SJSA1 (cell line): ENCODE measurements at places on chromosomes 3 and 15.

DNA sequence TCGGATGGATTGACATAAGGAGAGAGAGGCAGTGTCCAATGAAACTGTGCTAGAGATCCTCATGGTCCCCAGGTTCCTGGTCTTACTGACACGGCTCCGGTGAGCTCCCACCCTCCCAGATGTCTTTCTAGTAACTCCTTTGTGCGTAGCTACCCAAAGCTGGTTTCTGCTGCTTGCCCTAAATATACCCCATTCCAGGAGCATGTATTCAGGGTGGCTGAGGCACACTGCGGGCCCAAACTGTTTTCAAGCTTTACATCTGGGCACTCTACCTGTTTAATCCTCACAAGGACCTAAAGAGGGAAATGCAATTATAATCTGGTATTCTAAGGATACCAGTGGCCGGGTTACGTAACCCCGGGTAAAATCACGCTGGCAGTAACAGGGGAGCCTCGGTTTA lies 161.2 kb upstream of the NSMCE3 start:
- DNase-seq = no peak

DNA sequence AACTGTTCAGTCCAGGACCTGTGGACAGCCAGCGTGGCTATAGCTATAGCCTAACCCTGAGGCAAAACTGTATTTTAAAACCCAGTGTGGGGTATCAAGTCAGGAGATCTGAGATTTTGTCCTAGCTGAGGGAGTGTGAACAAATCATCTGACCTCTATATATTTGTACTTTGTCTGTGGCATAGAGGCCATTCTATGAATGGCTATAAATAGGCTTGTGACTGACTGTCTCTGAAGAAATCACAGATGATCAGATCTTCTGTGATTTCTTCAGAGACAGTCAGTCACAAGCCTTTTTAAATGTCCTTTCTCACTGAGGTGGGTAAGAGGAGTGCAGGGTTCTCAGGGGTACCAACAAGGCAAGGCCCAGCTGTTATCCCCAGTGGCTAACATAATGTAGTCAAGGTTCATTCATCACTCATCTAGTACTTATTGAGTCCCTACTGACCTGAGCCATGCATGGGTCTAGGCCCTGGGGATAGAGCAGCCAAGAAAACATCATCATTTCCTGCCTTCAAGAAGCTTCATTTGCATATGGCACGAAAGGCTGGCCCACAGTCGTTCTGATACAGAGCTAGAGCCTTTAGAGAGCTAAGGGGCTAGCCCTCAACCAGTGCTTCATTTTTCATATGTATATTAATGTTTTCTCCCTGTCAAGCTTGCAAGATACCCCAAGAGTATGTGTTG lies 53.3 kb downstream of the TIPARP start:
- no peak for DNase-seq

DNA sequence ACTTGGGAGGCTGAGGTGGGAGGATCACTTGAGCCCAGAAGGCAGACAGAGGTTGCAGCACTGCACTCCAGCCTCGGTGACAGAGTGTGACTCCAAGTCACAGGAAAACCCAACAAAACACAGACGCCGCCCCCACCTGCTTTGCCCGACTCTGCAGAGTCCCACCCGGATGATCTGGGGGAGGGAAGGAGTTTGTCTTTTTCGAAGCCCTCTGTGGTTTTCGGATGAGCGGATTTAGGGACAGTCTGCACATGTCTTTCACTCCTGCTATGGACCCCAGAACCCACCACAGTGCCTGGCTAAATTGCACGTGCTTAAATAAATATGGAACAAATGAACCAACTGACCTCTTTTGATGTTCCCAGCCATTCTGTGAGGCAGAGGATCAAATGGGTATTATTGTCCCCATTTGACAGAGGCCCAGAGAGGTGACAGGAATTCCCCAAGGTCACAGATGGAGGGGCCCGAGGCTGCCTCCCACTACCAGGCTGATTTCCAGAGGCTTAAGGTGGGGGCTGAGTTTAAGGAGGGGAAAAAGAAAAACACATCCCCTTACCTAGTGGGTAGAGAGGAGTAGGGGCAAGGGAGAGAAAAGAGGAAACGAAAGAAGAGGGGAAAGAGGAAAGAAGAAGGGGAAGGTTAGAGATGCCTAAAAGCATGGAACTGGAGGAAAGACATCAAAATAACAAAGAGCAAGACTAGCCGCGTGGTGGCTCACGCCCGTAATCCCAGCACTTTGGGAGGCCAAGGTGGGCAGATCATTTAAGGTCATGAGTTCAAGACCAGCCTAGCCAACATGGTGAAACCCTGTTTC lies 59.4 kb upstream of the TFRC start:
- DNase-seq = no peak

DNA sequence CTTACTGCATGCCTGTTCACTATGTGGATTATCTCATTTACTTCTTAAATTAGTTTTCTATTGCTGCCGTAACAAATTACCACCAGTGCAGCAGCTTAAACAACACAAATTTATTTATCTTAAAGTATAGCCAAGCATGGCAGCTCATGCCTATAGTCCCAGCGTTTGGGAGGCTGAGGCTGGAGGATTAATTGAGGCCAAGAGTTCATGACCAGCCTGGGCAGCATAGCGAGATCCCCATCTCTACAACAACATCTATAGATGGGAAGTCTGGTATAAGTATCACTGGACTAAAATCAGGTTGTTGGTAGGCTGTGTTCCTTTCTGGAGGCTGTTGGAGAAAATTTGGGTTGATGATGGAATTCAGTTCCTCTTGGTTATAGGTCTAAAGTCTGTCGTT lies 5.1 kb downstream of the SLC2A2 start:
- DNase-seq = no peak

GRCh38 chr15:93523481-93523880 lies 434.5 kb upstream of the RGMA start:
- DNase-seq = no peak

DNA sequence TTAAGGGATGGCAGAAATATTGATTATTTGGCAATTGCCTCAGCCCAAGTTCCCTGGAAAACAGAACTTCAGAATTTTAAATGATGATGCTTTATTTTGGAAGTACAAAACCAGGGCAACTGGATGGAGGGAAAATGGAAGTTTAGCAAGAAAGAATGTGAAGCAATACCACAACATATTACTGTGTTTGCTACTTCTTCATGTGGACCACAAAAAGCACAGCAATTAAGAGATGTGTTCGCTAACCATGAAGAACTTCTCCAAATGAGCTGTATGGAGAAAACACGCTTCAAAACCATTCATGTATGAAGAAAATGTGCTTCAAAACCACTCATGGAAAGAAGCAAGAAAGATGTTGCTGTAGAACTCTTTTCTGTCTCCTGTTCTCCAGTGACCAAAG lies 64.7 kb upstream of the ARL6 start:
- DNase-seq = no peak

GRCh38 chr15:98904544-98904943 lies 103.0 kb downstream of the PGPEP1L start:
- DNase-seq = peak; percentile 76

- DNase-seq = no peak
Measured at GRCh38 chr15:29636140-29636539, 186.1 kb downstream of the TJP1 start.

GRCh38 chr3:168124291-168124690 lies 28.6 kb upstream of the GOLIM4 start:
- DNase-seq = no peak

DNA sequence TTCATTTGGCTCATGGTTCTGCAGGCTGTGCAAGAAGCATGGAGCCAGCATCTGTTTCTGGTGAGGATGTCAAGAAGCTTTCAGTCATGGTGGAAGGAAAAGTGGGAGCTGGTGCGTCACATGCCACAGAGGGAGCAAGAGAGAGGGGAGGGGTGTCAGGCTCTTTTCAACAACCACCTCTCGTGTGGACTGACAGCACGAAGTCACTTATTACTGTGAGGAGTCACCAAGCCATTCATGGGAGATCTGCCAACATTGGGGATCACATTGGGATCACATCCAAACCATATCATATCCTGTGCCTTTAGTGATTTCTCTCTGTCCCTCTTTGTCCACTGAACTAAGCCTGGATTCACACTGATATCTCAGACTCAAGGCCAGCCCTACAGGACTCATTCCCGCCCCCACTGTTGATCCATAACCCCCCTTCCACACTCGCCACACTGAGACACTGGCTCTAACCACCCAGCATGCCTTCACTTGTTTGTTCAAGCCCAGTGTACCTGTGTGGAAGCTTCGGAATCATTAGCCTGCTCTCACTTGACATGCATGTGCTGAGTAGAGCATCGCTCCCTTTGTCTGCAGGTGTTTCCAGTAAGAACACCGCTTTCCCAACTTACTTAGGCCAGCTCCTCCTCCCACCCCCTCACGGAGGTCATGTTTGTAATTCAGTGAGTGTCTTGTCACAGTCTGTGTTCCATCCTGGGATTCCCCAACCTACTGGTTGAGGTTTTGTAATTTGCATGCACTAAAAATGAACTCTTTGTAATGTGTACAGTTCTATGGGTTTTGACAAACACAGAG lies 132.2 kb downstream of the KLF13 start:
- no peak for DNase-seq

GRCh38 chr15:98150084-98150483 lies 189.6 kb downstream of the ARRDC4 start:
- DNase-seq = no peak

DNA sequence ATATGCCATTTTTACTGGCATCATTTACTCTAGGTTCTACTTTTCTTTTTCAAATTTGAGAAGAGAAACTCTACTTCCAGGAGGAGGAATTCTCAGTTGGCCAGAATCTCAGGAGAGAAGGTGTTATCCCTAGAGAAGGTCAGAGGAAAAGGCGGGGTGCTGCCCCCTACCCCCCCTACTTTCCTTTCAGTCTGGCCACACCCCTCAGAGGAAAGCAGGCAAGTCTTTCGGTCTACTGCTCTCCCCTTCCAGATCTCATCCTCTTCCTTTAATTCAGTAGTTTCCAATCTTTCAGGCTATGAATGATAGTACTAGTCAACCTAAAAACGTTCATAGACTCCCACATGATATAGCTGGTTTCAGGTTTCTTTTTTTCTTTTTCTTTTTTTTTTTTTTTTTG lies 366.5 kb upstream of the TBL1XR1 start:
- DNase-seq = no peak

- DNase-seq = no peak
Measured at GRCh38 chr3:13619661-13620230, 70.8 kb downstream of the FBLN2 start.

GRCh38 chr3:128814060-128814459 lies 65.4 kb upstream of the ACAD9 start:
- DNase-seq = no peak

DNA sequence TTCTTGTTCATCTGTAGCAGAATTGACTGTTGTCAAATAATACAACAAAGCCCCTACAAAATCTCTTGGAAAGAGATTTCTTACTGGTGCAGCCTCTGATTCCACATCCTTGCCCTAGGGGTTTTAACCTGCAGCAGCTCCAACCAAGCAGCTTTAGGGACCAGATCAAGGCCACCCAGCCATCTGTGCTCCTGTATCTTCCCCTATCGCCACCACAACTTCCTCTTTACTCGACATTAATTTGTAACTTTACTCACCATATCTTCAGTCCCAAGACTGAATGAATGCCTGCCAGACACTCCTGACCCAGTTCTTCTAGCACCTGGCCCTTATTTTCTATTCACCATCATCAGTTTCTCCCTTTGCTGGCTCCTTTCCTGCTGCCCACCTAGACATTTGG lies 156.6 kb upstream of the IL12A start:
- no peak for DNase-seq

DNA sequence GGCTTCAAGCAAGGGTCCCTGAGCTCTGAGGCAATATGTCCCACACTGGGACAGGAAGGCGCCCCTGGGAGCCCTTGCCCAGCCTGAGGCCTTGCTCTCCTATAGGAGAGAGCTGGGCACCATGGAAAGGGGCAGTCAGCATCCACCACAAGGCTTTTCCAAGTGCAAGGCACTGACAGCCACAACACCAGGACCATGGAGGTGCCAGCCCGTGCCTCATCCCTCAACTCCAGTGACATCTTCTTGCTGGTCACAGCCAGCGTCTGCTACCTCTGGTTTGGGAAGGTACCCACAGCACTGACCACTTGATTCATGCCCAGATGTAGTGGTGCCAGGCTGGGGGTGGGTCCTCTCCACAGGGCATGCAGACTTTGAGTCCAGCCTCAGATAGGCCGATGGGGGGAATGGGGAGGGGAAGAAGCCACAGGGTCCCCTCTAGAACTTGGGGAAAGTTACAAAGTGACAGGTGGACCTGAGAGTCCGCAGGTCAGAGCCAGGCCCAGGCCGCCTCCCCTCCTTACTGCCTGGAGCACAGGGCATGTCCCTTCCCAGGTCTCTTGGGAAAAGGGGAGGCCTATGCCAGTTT lies 11.8 kb downstream of the VILL start:
- no peak for DNase-seq

DNA sequence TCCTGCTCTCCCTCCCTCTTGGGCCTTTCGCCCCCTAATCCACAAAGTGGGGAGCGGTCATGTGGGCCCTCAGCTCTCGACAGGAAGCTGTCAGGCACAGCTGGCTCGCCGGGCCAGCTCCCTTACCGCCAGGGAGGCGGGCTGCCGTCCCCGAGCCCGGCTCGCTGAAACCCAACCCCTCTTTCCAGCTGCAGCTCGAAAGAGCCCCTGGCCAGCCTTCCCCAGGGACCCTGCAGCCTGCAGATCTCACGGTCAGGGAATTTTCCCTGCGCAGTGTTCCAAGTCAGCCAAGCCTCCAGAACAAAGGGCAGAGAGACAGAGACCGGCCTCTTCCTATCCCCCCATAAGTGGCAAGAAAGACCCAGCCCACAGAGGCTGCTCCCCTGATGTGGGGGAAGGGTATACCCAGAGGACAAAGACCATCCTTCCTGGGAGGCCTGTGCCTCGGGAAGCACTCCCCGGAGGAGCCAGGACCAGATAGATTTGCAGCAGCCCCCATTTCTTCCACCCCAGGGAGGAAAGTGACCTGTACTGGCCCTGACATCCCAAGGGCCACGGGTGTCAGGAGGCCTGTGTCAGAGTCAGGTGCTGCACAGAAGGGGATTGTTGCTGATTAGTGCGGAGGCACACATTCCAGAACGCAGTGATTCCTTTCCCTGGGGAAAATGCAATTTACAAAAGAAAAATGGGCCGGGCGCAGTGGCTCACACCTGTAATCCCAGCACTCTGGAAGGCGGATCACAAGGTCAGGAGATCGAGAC lies 32.6 kb downstream of the MAGEF1 start:
- no peak for DNase-seq

- no peak for DNase-seq
Measured at GRCh38 chr3:16802389-16802788, 82.4 kb upstream of the PLCL2 start.

- DNase-seq = no peak
Measured at GRCh38 chr15:79068790-79069189, 21.8 kb downstream of the RASGRF1 start.
